ENCODE measurements at places on chromosomes 7 and 10.

- no peak for DNase-seq
Measured at GRCh38 chr10:25457552-25457951, 282.8 kb downstream of the GPR158 start.

- no peak for DNase-seq
Measured at GRCh38 chr7:34073676-34074075, 168.3 kb downstream of the BMPER start.

GRCh38 chr10:111137007-111137406 is 60.2 kb downstream of the ADRA2A start:
- DNase-seq, result no peak

GRCh38 chr7:131038153-131038552 is 289.5 kb upstream of the MKLN1 start:
- DNase-seq, result no peak

- DNase-seq, result no peak
Measured at GRCh38 chr7:88101769-88102168, 118.1 kb downstream of the SRI start.

DNA sequence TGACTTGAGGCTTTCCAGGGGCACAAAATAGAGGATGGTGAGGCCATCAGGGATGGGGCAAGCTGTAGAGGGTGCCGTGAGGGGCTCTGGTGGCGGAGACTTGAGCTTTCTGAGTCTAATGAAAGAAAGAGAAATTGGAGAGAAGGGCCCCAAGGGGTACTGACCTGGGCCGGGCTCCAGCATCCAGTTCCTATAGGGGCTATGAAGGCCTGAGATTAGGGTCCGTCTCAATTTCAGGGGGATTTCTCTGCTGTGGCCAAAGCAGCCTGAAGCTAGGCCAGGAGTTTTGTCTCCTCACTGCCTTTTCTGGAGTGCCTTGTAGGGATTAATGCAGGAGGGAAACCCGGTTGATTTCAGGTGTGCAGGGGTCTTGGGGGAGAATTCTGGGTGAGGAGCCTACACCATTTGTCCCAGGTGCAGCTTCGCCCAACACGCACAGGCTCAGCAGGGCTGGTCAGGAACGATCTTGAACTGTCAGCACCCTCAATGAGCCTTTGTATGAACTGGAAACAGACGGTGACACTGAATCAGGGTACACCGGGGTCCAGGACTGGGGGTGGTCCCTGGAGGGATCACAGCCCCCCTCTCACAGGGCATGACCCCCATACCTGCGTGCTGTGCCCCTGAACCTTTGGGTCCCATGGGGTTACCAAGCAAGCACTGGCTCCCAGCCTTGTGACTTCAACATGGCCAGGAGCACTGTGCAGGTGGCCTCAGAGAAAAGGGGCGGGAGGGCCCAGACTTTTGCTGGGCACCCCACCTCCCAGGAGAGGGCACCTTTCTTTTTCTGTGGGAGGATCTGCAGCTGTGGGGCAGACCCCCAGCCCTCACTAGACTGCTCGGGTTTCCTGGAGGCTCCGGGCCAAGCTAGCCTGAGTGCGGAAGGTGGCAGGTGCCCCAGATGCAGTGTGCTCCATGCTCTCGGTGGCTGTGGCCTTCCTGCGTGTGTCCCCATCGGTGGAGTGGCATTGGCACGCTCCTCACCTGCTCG is 122.9 kb upstream of the RET start:
- no peak for DNase-seq

GRCh38 chr10:14673189-14673861 is 101.4 kb downstream of the FAM107B start:
- DNase-seq, result no peak

- DNase-seq, result no peak
Measured at GRCh38 chr7:132735476-132735875, 159.2 kb upstream of the PLXNA4 start.

DNA sequence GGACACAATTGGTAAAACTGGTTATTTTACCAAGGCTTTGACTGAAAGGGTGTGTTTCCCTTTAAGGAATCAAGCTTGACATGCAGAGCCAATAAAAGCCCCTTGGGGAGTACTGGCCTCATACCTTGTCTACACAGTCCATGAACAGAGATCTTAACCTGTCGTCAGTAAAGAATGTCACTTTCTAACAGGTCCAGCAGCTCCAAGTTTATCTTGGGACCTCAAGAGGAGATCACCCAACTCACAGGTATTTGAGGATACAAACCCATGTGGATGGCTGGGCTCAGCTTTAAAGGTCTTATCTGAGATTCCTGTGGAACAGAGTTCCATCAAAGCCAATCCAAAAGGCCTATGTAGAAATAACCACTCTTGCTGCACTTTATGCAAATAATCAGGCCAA is 61.3 kb downstream of the COA1 start:
- no peak for DNase-seq

- no peak for DNase-seq
Measured at GRCh38 chr10:60525716-60526585, 136.3 kb upstream of the ANK3 start.

GRCh38 chr10:106947643-106948042 is 216.9 kb downstream of the SORCS1 start:
- no peak for DNase-seq

DNA sequence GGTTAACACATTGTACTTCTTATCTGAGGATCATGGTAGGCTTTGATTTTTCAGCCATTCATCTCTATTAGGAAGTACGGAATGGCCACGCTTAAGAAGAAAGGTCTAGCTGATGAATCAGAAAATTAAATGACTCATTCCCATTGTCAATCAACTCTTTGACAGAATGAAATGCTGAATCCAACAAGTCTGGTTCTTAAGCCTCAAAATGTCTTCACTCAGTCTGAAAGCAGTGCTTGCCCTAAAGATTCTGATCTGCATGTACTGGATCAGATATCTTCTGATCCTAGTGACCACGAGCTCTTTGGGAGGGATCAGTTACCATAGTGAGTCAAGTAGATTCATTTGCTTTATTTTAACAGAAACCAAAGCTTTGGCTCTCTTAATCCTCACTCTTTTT is 5.7 kb upstream of the CELF2 start:
- DNase-seq, result no peak

DNA sequence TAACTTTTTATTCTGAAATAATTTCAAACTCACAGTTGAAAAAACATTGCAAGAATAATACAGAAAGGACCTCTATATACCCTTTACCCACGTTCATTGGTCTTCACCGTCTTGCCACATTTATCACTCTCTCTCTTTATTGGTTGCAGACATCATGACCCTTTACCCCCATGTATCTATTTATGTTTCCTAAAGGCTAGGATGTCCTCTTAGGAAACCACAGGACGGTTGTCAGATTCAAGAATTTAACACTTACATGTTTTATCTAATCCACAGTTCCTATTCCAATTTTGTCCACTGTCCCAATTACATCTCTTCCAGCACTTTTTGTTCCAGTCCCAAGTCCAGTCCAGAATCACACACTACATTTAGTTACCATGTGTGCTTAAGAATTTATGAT is 67.6 kb upstream of the FGFR2 start:
- DNase-seq, result no peak

DNA sequence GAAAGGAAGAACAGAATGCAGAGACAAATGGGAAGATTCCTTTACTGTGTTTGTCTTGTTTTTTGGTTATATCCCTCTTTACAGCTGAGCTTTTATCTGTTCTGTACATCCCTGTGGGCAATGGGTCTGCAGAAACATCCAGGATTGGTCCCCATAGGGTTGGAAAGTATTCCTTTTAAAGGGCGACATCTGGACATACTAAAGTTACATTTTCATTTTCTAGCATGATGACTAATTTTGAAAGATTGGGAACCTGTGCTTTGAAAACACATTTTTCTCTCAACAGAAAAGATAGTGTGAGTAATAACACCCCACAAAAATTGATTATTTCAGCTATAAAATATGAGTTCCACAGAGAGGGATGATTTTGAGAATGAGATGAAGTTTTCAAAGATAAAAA is 435.8 kb downstream of the GPAM start:
- DNase-seq, result no peak

- DNase-seq, result no peak
Measured at GRCh38 chr7:67716729-67717128, 720.1 kb downstream of the TYW1 start.

DNA sequence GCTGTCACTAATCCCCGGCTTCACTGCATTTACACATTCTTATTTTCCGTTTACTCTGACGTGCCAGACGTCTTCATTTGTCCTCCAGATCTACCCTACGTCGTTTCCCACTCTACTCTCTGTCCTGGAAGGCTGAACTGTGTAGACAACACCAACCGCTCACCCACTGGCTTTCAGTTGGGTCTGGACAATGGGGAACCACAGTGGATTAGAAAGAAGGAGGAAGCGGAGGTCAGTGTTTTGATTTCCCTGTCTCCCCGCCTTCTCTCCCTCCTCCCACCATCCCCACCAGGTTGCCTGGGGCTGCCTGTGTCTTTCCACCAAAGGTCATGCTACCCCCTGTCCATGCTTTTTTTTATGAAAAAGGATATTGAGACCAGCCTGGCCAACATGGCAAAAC is 14.0 kb upstream of the CTBP2 start:
- no peak for DNase-seq

DNA sequence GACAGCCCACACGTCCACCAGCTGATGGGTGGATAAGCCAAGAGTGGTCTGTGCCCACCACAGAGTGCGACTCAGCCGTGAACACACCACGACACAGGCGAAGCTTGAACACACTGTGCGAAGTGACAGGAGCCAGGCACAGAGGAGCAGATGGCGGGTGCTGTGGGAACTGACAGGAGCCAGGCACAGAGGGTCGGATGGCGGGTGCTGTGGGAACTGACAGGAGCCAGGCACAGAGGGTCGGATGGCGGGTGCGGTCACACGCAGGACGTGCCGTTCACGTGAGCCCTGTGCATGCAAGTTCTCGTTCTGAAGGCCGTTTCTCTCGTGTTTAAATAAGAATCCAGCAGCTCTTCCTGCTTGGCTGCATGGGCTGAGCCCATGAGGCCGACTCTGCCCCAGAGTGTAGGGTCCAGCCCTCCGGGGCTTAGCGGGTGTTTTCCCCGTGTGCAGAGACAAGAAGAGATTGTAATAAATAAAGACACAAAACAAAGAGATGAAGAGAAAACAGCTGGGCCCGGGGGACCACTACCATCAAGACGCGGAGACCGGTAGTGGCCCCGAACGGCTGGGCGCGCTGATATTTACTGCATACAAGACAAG is 5.9 kb upstream of the ADAP1 start:
- DNase-seq, result no peak

DNA sequence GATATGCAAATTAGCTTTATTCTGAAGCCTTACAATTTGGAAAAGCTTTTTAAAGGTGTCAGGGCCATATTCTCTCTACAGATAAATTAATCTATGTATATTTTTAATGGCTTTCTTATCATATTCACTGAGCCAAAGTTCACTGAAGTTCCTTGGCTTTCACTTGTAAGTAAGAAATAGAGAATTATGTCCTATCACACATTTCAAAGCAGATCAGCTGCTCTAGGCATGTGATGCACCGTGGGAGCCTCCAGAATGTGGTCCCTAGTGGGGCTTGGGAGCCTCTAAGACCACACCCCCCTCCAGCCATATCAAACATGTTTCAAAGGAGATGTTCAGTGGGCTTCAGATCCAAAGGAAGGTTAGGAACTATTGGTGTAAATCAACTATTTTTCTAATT is 51.5 kb downstream of the LAMB4 start:
- no peak for DNase-seq

- DNase-seq, result no peak
Measured at GRCh38 chr7:94045581-94045980, 41.4 kb upstream of the BET1 start.

- no peak for DNase-seq
Measured at GRCh38 chr10:95845411-95845810, 62.4 kb upstream of the CC2D2B start.

- DNase-seq, result no peak
Measured at GRCh38 chr10:228366-228765, 93.1 kb downstream of the ZMYND11 start.
